ENCODE measurements at places on chromosomes 4 and X.

GRCh38 chr4:77911842-77912450 lies 49.3 kb downstream of the MRPL1 start:
- no peak for DNase-seq

GRCh38 chr4:17528551-17529165 lies 13.7 kb downstream of the CLRN2 start:
- no peak for DNase-seq

GRCh38 chrX:148372925-148373324 lies 127.5 kb upstream of the AFF2 start:
- no peak for DNase-seq

GRCh38 chr4:106986486-106986885 lies 49.6 kb downstream of the DKK2 start:
- DNase-seq, result no peak

DNA sequence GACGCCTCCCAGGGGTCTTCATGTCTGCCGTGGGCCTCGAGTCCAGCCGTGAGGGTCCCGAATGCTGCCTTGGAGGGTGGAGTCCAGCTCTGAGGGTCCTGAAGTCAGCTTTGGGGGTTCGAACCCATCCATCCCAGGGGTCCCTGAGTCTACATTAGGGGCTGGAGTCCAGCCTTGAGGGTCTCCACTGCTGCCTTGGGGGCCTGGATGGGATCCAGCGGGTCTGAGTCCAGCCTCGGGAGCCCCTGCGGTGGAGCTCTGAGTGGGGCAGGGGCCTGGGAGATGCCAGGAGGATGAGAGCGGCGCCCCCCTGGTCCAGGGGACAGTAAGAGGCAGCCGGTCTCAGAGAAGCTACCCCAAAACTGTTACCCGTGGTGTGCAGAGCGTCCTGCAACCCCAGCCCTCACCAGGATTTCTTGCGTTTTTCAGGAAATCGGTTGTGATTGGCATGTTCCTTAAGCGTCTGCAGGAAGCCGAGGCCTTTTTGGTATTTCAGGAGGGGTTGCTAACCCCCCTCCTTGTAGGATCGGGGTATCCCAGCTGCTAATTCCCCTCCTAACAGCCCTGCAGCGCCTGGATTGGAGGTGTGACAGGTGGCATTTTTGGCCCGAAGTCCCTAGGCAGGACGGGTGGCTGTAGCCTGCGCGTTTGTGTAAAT lies 1.7 kb upstream of the GTPBP6 start:
- DNase-seq, result no peak

DNA sequence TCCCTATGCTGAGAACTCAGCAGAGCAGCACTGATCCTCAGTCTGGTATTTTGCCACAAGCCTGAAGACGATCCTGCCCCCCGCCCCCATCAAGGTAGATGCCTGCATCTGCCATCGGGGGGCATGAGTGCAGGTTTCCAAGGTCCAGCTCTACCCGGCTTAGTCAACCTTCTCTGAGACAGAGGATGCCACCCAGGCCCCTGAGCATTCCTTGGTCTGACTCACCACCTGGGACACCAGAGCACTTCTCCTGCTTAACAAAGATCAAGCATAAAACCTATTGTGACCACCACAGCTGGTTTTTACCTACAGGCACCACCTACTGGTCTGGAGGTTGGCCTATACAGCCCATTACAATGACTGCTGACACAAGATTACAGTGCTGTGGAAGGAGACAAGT lies 1168.1 kb downstream of the PCDH19 start:
- DNase-seq, result no peak

- DNase-seq, result no peak
Observed at GRCh38 chr4:45302828-45303227, 576.5 kb upstream of the GNPDA2 start.

- no peak for DNase-seq
Observed at GRCh38 chrX:519741-520140, 110.8 kb upstream of the SHOX start.

DNA sequence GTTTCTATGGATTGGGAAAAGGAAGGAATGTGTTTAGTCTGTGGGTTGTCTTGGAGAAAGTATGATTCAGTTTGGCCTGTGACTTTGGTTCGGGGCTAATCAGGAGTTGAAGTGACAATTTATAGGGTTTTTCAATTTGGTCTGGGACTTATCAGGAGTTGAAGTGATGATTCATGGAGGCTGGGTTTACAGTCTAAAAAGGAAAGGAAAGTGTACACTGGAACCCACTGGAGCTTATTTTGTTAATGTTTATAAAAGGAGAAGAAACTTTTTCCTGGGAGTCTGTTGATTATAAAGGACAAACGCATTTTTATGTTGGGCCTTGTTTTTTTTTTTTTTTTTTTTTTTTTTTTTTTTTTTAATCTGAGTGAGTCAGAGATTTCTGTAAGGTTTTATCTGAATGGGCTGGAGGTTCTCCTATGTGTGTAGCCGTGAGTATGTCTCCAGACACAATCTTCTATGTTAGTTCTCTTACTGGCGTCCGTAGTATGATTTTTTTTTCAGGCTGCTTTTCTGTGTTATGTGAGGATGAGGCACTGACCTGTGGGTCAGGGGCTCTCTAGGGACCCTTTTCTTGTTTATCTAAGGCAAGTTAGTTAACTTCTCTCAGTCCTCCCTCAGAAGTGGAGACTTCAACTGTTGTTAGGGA lies 33.0 kb upstream of the RAB9B start:
- no peak for DNase-seq

DNA sequence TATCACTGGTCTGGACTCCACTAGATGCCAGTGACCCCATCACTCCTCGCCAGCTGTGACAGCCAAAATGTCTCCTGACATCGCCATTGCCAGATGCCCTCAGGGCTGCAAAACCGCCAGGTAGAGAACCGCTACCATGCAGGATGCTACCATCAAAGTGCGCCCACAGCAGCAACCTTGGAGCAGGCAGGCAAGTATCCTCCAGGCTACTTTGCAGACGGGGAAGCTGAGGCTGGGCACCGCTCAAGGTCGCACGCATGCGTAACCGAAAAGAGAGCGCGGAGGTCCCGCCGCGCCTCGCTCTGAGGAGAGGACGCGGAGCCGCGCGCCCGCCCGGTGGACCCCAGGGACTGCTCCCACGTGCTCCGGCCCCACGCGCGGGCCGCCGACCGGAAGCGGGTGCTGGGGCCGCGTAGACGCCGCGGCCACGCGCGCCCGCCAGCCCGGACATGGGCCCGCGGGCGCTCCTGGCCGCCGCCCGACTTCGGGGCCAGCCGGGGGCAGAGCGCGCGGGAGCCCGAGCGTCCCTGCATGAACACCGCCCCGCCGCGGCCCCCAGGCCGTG lies at the start of gene STS:
STS (plus strand) TSS at position 300 of the 565 bp plus-strand sequence. CDS start 105,488 bp downstream, outside the sequence.
- DNase-seq, result no peak

DNA sequence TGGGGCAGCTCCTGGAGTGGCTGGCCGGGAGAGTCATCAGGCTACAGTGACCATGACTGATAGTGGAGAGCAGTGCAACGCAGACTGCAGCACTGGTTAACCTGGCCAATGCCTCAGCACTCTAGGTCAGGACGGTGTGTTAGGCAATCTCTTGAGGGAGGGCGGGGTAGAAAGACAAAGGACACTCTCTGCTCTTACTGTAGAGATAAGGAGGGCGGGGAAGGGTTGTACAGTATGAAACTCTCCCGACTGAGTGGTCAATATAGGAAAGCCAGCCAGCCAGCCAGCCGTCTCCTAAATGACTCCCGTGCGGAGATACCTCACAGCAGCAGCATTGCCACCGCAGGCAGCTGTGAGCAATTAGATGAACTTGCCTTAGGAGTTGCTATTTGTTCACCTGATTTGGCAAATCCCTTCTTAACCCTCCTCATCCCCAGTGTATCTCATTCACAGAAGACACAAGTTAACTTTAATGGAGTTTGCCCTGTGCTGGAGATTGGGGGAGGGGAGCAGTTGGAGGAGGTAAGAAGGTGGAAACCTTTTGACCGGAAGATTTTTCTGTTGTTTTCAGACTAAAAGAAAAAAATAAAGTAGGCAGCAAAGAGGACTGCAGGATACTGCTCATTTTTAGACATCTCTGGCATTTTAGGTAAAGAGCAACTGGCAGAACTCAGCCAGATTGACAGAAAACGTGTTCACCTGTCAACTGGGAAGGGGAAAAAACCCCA lies 330.5 kb downstream of the HNRNPD start:
- no peak for DNase-seq

DNA sequence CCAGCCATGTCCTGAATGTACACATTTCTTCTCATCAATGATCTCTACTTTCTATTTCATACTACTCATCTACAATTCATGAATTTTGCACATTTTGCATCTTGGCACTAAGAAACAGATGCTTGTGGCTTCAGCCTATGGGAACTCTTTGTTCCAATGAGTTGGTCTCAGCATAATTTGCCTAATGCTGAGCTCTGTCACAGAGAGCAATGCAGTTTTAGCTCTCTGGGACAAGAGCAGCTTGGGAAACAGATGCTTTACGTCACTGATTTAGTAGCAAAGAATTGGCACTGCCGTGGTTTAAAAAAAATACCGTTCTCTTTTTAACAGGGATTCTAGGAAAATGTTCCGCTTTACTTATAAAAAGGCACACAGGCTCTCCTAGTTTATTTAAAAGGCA lies 162.4 kb downstream of the WDFY3 start:
- no peak for DNase-seq

GRCh38 chr4:142098900-142099545 lies 462.6 kb downstream of the IL15 start:
- no peak for DNase-seq

GRCh38 chr4:54032558-54033135 lies 31.8 kb downstream of the CHIC2 start:
- DNase-seq, result no peak

DNA sequence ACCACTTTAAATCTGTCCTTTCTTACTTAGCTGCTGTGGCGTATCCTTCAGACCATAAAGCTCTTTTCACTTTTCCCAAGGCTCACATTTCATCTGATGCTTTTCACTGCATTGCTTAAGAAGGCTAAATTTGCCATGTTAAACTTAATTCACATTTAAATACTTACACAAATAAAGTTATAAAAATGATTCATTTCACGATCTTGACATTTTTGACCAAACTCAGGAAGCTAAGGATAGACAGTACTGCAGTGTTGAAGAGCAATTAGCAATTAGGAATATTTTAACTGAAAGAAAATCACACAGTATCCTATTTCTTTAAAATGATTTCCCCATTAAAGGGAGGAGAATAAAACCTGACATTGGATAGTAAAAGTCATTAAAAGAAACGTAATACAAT lies 1038.6 kb downstream of the STPG2 start:
- DNase-seq, result no peak
